Posterior vena cava (tissue), 2 donors: ENCODE measurements at places on chromosomes 6 and 20.

- DNase-seq = no peak
Observed at GRCh38 chr6:90015883-90016282, 121.6 kb downstream of the GJA10 start.

GRCh38 chr20:47863315-47863965 lies 78.2 kb upstream of the SULF2 start:
- DNase-seq = no peak

- no peak for DNase-seq
Observed at GRCh38 chr6:144896871-144897270, 611.7 kb downstream of the UTRN start.

GRCh38 chr6:141199074-141199473 lies 933.7 kb upstream of the GJE1 start:
- DNase-seq = no peak

DNA sequence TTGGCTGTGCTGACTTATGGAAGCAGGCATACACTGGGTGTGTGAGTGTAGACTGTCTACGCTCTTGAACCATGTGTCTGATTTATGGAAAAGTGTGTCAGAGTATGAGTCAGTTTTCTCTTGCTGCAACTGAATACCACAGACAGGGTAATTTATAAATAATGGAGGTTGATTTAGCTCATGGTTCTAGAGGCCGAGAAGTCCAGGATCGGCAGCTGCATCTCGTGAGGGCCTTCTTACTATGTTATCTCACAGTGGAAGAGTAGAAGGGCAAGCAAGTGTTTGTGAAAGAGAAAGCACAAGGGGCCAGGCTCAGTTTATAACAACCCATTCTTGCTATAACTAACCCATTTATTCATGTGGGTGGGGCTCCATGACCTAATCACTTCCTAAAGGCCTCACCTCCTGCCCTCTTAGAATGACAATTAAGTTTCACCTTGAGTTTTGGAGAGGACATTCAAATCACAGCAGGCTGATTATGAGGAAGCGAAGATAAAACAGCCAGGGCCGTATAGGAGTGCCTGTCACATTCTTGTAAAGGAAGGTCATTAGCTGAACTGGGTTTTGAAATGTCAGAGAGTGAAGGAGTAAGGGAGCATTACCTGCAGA lies 6.7 kb downstream of the GPR31 start:
- DNase-seq = no peak

DNA sequence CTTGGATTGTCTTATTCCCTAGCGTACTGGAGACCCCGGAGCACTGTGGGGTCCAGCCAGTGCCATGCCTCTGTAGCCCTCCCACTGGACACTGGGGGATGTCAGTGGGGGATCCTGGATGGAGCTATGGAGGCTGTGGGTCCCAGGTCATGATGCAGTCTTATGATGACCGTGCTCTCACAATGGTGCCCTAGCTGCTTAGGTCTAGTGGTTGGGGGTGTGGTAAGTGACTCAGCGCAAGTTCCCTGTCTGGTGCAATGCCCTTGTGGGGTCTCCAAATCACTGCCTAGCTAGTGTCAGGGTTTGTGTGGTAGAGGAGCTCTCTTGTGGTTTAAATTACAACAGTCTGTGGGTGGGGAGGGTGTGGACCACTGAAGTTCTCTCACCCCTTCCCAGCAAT lies 135.4 kb downstream of the CDC5L start:
- no peak for DNase-seq

GRCh38 chr6:168129292-168130167 lies 50.5 kb upstream of the FRMD1 start:
- peak; percentile 71 for DNase-seq

DNA sequence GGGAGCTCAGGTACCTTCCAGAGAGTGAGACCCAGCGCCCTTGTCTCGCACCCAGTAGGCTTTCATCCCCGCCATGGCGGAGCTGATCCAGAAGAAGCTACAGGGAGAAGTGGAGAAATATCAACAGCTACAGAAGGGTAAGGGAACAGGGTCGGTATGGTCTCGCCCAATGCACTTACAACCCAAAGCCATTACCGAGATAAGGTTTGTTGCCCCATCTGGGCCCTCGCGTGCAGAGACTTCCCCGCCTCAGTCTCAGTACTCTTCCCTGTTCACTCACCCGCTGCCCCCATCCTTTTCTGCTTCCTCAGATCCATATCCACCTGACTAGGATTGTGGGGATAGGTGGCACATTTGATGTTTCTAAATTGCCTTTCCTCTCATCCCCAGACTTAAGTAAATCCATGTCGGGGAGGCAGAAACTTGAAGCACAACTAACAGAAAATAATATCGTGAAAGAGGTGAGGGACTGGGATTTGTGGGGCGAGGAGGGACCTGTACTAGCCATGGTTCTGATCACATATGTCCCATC lies 449 bp downstream of the PFDN6 start:
- DNase-seq = no peak
